Stimulated activated CD4-positive, alpha-beta T cell treated with anti-CD3 and anti-CD28 coated beads, Interleukin-4, amount 100 ng/mL, for 48 hours (primary cell): ENCODE measurements at places on chromosomes 4 and X.

GRCh38 chrX:116239944-116240840 is 69.6 kb downstream of the AGTR2 start:
- DNase-seq: no peak

DNA sequence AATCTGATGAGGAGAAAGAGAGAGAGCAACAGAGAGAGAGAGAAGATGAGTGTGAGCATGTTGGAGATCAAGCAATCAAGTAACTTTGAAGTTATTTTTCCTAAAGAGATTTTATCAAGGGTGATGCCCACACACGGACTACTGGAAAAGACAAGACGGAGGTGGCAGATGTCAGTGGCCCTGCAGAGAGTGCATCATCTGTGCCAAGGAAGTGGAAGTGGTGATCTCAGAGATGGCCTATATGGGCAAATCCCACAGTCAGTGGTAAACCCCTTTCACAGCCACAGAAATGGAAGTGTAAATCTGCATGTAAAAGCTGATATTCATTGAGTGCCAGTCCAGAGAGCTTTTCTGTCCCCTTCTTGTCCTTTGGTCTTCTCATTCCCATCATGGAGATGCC is 577.2 kb upstream of the AADAT start:
- DNase-seq: no peak

DNA sequence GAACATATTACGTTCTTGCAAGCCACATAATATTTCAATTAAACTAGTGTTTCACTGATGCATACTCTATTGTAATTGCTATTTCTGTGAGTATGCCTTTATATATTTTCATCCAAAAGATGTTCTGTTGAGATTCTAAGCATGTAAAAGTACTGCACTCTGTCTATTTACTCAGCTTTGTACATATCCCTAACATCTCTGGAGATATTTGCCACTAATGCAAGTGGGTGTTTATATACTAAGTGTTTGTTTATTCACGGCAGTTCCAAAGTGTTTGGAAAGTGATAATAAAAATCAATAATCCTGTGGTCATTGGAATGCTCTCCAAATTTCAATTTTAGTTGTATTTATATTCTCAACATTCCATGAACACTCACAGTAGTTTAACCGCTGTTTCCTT is 1989.0 kb downstream of the C4orf33 start:
- DNase-seq: no peak

DNA sequence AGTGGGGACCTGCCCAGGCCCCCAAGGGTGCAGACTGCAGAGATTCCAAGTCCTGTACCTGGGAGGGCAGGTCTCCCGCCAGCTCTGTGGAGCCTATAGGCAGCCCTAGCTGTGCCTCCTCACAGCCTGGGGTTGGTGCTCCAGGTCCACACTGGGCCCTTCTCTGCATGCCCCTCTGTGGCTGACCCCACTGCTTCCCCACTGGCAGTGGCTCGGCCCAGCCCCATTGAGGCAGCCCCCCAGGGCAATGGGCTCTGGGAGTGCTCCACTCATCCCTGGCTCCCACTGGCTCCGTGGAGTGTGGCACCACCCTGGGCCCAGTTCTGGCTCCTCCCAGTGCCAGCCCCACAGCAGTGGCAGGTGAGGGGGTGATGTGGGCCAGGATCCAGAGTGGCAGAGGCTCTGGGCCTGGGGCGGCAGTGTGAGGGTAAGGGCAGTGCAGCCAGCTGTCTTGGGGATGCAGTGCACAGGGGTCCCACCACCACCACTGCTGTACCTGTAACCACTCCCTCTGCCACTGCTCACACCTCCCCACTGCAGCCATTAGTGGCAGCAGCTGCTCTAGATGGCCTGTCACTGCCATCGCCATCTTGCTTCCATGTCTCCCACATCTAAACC is 312.2 kb downstream of the GPM6A start:
- DNase-seq: no peak

GRCh38 chr4:83272900-83273299 is 11.7 kb downstream of the COQ2 start:
- no peak for DNase-seq

GRCh38 chr4:163911891-163912290 is 417.4 kb downstream of the TMA16 start:
- DNase-seq: no peak

- no peak for DNase-seq
Measured at GRCh38 chr4:185657699-185658098, 122.4 kb upstream of the PDLIM3 start.

- no peak for DNase-seq
Measured at GRCh38 chr4:80767944-80768343, 262.6 kb upstream of the BMP3 start.

DNA sequence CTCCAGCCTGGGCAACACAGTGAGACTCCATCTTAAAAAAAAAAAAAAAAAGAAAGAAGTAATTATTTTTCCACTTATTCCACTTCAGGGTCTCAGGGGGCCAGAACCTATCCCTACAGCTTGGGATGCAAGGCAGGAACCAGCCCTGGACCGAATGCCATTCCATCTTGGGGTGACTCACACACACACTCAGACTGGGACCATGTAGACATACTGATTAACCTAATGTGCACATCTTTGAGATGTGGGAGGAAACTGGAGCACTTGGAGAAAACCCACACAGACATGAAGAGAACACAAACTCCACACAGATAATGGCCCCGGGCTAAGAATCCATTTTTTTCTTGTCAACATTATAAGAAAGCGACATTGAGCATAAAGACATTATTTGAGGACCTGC is 132.5 kb downstream of the PTTG2 start:
- DNase-seq: no peak

DNA sequence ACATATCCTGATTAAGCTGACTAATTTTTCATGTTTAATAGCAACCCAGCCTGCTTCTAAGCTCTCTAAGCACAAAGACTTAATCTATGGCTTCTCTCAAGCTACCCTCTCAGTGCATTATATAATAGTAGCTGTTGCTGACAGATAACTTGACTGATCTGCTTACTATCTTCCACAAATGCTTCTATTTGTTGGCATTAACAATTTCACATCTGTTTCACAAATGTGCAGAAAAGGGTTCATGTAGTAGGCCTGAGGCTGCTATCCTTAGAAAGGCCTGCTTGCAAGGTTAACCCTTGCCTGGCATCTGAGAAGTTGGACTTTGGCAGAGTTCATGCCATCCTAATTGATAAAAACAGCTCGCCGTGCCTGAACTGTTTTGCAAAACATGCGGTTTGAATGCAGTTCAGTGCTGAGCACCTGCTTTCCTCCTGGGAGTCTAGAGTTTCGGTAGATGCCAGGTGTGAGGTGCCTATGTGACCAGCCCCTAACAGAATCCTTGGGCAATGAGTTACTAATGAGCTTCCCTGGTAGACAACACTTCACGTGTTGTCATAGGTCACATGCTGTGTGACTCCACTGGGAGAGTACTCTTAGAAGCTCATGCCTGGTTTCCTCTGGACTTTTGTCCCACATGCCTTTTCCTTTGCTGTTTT is 68.4 kb downstream of the NSG1 start:
- no peak for DNase-seq

- no peak for DNase-seq
Measured at GRCh38 chr4:20761826-20762225, 61.6 kb downstream of the PACRGL start.

GRCh38 chr4:6773616-6774540 is 8.6 kb upstream of the KIAA0232 start:
- no peak for DNase-seq
